Stimulated activated CD8-positive, alpha-beta memory T cell treated with anti-CD3 and anti-CD28 coated beads, Interleukin-15, amount 100 ng/mL, for 24 hours (primary cell): ENCODE measurements at places on chromosomes 3 and 15.

DNA sequence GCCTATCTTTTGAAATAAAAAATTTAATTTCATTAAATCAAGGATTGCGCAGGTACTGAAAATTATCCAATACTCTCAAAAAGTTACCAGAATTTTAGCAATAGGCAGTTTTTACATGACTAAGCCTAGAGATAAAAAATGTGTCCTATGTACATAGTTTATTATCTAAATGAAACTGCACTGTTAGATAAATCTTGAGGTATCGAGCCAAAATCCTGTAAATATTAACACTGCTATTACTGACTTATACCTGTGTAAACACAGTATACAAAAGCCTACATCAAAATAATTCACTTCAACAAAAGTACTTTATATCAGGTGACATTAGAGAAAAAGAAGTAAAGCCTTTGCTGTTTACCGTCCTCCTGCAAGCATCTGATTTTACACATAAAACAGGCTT is 60.7 kb downstream of the TASOR start:
- DNase-seq: no peak

GRCh38 chr3:124845406-124845805 is 41.8 kb downstream of the ITGB5 start:
- no peak for DNase-seq

DNA sequence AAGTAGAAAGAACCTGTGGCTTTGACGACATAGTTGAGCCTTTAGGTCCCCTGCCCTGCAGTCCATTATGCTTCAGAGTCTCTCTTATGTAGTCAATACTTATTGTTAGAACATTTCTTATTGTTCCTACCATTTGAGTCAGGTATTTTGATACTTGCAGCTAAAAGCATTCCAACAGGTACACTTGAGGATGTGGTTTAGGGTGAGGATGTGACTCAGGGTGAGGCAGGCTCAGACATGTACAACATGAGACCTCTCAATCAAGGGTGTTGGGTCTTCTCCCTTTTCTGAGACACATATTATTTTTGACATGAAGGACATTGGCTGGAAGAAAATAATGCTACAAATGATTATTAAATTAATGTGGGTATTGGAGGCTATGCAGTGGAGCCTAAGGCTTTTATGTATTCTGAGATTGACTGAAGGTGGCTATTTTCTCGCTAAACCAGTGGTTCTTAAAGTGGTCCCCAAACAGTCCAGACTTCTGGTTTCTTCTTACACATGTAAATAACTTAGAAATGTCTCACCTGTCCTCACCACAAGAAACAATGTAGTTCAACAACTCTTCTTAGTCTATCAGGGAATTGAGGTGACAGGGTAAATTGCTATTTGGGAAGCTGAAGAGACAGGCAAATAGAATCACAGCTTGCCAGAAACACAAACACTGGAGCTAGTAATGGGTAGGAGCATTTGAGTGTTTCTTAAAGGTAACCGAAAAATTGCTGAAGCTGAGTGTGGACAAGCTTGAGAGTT is 135.5 kb upstream of the ZPLD1 start:
- DNase-seq: no peak

- no peak for DNase-seq
Observed at GRCh38 chr3:74352166-74352565, 262.3 kb downstream of the CNTN3 start.

- no peak for DNase-seq
Observed at GRCh38 chr3:53724566-53724965, 121.7 kb downstream of the CHDH start.

DNA sequence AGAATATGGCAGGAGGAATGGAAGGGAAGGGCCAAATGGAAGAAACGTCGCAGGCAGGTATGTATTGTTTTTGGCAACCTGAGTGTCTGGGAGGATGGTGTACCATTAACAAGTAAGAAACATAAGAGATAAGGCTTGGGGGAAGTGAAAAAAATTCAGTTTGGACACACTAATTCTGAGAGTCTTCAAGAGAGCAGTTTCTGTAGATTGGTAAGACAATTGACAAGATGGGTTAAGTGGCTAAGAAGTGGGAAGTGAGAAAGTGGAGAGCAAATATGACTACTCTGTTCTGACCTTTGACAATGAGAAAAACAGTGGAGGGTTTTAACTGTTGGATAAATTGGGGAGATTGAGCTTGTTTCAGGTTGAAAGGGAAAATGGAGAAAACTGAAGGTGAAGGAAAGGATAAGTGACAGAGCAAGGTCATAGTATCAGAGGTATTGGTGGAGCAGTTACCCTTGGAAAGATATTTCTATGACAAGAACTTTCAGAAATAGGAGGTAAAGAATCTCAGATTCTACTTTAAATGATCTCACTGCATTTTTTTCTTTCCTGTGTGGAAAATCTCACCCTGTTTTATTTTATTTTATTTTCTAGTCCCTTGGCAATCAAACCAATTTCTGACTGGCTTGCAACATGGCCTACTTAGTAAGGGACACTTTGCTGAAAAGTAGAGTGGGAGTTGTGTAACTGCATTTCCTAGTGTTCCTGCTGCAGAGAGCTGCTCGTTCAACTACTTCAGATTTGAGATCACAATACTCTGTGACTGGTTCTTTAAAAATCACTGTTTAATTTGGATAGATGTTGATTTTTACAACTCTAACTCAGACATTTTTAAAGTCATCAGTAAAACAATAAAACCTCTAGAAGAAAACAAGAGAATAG is 23.1 kb upstream of the GABPB1 start:
- no peak for DNase-seq

GRCh38 chr3:59559721-59560435 is 510.1 kb upstream of the CFAP20DC start:
- no peak for DNase-seq

DNA sequence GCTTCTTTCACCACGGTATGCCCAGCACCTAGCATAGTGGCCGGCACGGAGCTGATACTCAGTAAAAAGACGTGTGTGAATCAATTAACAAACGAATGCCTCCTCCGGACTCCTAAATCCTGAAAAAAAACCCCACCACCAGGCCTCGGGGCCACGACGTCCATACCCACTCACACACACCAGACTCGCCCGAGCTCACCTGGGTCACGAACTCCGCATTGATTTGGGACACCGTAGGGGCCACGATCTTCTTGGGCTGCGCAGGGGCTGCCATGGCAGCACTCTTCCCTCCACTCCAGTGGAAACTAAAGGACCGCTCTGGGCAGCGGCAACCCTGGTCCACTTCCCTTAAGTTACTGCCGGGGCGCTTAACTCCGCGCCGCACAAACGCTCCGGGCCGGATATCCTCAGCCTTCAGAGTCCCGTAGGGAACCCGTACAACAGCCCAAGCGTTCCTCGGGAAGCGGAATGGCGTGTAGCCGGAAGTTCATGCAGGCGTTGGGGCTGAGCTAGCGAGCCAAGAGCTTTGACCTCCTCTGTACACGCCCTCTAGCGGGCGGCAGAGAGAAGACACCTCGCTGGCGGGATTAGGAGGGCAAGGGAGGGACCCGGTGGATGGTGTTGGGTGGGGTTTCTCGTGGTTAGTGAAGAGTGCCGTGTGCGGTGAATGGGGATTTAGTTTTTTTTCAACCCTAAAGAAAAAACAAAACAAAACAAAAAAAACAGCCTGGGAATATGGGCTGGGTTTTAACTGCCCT is at the start of gene AQR:
TSS of gene AQR (minus strand) at position 403 of the 758 bp plus-strand sequence. CDS start at position 274, 129 bp downstream.
- DNase-seq: peak; percentile 67

DNA sequence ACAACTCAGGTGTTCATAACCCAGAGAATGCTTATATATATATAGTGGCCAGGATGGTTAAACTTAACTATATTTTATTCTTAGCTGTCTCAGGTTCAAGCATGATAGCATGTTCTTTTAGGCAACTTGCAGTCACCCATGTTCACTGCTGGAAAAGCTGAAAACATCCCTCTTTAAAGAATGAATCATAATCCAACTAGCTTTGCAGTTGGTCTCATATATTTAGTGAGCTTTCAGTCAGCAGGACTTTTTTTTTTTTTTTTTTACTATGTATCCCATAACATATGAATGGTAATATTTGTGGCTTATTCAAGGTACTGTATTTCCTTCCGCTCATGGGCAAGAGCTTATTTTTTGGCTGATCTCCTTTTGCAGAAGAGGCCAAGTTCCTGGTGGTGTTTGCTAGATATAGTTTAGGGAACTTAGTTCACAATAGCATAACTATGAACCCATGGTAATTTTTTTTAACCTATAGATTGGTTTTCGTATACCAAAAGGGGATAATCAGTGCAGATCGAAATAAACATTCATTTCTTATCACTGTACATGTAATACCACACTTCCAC is 77.6 kb downstream of the CMSS1 start:
- no peak for DNase-seq

- DNase-seq: no peak
Observed at GRCh38 chr15:69154684-69155083, 5.8 kb upstream of the GLCE start.

DNA sequence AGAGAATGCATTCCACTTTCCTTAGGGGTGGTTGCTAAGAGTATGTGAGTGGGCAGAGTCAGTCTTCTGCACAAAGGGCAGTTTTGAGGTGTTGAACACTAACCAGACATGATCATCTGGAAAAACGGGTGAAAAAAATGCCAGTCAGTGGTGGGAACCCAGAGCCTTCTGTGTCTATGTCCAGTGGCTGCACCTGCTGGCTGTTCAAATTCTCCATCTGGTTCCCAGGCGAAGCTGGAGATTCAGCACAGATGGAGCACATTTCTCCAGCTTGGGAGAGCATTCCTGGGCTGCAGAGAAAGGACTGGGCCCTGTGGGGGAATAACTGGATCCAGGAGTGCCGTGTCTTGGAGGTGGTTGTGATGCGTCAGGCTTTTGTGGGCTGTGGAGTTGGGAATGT is 74.1 kb downstream of the TRAK1 start:
- DNase-seq: no peak

- no peak for DNase-seq
Observed at GRCh38 chr15:70647396-70647795, 116.0 kb downstream of the UACA start.

DNA sequence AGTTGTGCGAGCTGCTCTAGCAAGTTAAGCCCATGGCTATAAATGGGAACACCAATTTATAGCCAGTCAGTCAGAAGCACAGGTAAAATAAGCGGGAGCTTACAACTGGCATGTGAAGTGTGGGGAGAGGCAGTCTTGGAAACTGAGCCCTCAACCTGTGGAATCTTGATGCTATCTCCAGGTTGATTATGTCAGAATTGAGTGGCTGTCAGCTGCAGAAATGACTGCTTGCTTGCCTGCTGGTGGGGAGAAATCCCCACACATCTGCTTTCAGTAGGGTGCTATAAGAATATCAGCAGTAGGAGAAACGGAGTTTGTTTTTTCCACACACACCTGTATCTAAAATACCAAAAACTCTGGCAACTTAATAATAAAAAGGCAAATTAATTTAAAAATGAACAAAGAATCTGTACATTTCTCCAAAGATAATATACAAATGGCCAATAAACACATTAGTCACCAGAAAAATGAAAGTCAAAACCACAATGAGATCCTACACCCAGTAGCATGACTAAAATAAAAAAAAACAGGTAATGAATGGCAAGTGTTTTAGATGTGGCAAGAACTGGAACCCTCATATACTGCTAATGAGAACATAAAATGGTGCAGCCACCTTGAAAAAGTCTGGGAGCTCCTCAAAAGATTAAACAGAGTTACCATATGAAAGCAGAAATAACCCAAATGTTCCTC is 26.0 kb upstream of the MAP4 start:
- no peak for DNase-seq

DNA sequence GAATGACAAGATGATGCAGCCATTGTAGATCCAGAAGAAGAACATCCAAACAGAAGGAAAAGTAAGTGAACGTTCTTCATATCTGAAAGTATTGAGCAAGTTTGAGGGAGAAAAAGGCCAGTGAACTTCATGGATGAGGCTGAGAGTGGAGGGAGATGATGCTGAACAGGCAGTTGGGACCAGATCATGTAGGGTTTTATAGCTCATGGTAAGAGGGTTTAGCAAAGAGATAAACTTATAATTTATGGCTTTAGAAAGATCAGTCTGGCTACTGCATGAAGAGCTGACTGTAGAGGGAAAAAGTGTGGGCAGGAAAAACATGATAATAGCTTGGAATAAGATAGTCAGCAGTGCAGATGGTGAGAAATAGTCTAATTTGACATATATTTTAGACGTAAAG is 192.6 kb upstream of the LPP start:
- no peak for DNase-seq

- DNase-seq: no peak
Observed at GRCh38 chr3:185852635-185853034, 27.8 kb upstream of the IGF2BP2 start.

- no peak for DNase-seq
Observed at GRCh38 chr3:66075281-66075680, 36.6 kb upstream of the MAGI1 start.

- DNase-seq: no peak
Observed at GRCh38 chr3:5188419-5189221, 1.1 kb downstream of the EDEM1 start.

GRCh38 chr15:68107142-68107541 is 53.0 kb downstream of the PIAS1 start:
- DNase-seq: no peak

DNA sequence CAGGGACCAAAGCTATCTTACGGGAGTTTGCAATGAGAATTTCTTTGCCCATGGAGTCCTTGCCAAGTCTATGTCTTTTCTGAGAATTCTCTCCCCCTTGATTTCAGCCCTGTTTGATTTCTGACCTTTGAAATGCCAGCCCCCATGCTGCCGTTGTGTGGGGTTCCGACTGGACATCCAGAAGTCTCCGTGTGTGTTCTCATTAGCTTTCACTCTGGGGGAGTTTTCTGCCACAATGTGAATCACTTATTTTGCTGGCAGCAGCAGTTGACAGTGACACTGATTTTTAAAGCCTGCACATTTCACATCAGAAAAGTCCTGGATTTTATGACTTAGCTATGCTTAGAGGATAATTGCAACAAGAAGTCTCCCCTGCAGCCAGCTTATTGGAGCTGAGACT is 98.4 kb upstream of the CTDSPL start:
- no peak for DNase-seq

DNA sequence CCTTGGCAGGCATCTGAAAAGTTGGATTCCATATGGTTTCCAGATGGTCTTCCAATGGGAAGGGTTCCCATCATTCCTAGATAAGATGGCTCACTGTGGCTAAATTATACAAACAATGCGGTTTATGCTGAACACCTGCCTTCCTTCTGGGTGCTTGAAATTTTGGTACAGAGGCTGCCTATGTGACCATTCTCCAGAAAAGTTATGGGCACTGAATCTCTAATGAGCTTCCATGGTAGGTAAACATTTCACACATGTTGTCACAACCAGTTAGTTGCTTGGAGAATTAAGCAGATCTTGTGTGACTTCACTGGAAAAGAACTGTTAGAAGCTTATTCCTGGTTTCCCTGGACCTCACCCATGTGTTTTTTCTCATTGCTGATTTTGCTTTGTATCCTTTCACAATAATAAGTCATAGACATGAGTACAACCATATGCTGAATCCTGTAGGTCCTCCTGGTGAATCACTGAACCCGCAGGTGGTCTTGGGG is 30.1 kb downstream of the PLOD2 start:
- no peak for DNase-seq

GRCh38 chr3:184419171-184419570 is 39.3 kb downstream of the CHRD start:
- DNase-seq: no peak
